ENCODE measurements at places on chromosomes 2 and 18.

GRCh38 chr18:76709659-76710645, 112.4 kb upstream of the ZNF236 start:
- no peak for DNase-seq

DNA sequence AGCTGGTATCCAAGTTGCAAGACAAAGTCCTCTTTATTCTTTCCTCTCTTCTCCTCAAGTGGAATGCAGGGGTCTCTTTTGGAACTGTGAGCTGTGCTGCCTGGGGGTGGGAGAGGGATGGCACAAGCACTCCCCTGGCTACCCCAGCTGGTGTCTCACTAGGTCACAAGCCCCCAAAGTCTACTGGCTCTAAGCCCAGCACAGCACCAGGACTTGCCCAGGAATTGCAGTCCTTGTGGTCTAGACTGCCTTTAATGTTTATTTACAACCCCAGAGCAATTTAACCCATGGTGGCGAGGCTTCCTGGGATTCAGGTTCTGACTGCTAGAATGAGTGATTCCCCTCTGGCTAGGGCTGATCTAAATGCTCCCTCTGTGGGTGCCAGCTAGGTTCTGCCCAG, 199.0 kb upstream of the STK17B start:
- no peak for DNase-seq

GRCh38 chr2:230924470-230925341, at the start of gene GPR55:
TSS of gene GPR55 (minus strand) at chr2:230925242. CDS start at chr2:230910962, 14,280 bp downstream.
- no peak for DNase-seq

DNA sequence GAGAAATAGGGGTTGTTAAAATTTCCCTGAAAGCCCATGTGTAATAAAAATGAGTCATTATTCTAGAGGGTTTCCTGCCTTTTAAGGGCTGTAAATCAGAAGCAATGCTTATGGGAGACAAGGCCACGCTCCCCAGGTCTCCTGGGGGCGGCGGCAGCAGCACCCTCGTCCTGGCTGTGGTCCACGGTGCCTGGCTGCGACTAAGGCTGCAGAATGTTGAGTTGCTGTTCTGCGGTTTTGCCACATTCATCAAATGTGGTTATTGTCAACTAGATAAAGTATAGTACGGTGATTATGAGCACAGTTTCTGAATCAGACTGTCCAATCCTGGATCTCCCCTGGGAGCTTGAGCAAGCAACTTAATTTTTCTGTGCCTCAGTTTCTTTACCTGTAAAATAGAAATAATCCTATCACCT, 11.9 kb upstream of the AGFG1 start:
- DNase-seq = no peak

DNA sequence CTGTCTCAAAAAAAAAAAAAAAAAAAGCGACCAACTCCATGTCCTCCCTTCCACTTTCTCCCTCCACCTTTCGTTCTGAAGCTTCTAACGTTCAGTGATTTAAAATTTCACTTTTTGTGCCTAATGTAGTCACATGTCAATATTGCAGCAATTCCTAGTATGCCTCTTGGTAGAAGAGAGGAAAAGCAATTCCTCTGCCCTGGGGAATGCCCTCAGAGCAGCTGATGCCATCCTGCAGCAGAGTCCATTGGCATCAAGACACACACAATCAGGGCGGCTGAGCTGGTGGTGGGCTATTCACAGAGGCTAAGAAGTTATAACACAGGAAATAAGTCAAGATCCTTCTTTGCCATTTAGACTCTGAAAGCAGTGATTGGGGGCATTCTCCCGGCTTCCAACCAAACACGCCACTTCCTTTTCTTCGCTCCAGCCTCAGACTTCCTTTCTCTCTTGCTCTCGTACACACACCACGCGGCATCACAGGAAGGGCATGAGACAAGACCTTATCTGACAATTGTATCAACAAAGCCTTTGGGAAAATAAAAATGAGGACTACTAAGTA, 71.9 kb downstream of the MOGAT1 start:
- DNase-seq = no peak

Measured in substantia nigra (tissue), 51 donors.